ENCODE measurements at places on chromosomes 12 and 14.

DNA sequence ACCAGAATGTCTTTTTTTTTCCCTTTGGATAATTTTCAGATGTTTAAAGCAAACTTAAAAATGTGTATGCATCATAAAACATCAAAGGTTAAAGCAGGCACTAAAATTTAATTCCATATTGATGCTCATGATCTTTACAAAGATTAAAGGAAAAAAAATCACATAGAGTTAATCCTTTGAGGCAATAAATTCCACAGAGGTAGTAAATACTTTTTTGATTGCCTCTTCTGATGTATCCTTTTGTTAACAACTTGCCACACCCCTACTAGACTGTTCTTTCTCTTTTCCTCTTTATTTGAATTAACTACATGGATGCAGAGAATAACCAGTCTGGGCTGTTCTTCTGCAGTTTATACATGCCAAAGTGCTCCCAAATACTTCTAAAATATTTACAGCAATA, 45.2 kb upstream of the KCNJ8 start:
- no peak for DNase-seq

- no peak for DNase-seq
These were observed 37.2 kb upstream of the RBM19 start for GRCh38 chr12:114003286-114003685.

DNA sequence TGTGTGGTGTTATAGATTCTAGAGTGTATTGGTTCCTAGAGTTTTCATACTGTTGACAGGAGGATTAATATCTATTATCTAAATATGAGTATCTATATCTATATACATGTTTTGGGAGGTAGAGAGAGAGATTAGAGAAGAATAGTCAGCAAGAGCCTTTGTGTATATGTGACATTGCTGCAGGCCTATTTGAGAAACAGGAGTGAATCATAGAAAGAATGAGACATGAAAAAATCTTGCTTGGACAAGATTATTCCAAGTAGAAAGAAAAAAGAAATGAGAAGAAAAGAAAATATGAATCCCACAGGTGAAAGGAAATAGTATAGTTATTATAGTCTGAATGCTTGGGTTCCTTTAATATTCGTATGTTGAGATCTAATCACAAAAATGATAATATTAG, 720.4 kb downstream of the RERGL start:
- DNase-seq, result no peak

DNA sequence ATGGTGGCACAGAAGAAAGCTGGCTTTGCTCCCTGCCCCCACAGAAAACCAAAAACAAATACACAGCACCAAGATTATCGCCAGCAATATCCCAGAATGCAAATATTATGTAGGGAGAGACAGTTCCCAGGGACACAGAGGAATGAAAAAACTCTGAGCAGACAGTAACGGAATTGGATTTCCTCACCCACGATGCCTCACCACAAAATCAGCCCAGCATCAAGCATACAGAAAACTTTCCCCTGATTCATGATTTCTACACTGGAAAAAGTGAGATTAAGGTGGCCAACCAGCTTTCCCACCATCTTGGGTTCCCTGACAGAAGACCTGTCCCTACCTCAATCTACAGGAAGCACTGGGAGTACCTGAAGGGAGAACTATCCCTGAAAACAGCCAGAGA, 36.6 kb downstream of the PARP11 start:
- DNase-seq, result no peak

GRCh38 chr14:95683793-95684192, 2.4 kb upstream of the TCL1B start:
- peak; percentile 21 for DNase-seq

DNA sequence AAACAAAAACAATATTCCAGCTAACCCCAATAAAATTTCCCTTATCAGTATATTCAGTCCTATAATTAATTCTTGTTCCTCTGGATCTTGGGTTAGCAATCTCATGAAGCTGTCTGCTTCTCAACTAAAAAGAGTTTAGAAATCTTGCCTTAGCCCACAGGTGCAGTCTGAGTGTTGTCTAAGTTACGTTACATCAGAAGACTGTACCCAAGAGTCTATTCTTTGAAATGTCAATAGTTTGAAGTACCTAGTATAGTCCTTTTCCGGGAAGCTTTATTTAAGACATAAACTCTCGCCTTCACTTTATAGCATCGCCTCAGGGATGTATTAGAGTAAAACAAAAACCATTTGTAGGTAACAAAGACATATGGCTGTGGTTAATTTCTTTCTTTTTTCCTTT, 465.1 kb downstream of the FUT8 start:
- no peak for DNase-seq

DNA sequence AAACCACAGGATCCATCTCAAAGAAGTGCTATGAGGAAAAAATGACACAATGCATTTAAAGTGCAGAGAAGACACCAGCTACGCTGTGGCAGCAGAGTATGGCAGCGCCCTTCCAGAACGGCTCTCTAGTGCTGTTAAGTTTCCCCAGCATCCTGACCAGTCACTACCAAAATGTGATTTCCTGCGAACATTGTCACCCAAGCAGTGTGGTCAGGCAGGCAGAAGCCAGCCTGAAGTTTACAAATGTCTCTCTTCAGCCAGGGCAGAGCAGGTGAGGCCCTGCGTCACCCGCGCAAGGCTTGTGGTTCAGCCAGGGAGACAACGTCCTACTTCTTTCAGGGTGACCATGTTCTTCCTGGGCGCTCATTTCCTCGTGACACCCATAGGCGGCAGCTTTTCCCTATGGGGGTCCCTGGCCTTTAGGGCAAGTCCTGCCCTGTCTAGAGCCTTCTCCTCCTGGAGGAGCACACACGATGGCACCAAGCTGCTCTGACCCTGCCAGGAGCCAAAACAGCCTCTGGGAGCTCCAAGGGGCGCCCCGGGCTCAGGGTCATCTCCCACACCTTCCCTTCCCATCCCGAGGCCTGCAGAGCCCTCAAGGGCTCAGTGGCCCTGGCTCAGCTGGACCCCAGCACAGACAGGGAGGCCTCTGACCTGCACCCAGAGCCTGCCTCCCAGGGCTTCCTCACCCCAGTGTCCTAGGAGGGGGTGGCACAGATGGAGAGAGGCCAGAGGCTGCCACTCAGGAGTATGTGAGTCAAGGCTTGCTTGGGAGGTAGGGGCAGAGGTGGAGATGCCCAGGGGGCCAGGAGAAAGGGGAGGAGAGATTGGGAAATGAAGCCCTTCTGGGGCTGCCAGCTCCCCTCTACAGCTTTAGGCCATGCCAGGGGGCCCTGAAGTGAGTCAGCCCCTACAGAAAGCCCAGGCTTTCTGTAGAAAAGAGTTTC, 41.9 kb downstream of the PSMA6 start:
- DNase-seq, result peak; percentile 21

DNA sequence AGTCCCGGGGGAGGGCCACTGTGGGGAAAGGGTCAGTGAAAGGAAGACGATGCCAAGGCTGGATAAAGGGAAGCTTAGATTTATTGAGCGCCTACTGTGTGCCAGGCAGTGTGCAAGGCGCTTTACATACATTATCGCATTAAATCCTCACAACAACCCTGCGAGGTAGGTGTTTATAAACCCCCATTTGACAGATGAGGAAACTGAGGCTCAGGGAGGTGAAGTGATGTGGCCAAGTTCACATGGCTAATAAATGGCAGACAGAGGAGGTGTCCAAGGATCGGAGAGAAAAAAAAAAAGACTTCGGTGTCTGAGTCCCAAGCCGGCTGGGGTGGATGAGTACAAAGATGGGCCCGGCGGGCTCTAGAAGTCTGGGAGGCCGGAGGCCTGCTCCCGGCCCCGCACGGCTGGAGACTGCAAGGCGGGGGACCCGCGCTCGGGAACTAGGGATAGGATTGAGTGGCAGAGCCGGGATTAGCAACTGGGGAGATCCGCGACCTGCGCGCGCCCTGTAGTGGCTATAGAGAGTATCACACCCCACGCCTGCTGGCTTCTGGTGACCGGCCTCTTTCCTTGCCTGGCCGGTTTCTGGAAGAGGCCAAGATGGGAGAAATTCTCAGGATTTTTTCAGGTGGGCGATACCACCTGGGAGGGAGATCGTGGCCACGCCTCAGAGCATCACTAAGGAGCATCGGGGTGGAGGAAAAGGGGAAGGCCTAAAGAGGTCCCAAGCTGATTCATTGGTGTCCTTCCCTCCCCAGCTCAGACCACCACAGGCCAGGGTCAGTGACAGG, 3.9 kb downstream of the DDN start:
- no peak for DNase-seq

DNA sequence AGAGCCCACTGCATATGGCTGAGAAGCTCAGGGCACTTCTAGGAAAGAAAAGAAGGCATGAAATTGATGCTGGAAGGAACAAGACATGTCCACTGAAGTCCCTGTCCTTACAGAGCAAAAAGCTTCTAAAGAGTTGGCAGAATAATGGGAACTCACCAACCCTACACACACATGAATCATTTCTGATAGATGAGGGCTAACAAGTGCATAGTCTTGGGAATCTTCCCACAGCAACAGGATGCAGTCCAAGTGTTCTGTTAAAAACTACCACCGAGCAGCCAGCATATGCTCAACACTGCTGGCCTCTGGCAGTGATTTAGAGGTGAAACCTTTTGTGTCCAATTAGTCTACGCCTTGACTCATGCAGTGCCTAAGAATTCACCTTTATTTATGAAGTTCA, 44.8 kb downstream of the RHOJ start:
- no peak for DNase-seq

DNA sequence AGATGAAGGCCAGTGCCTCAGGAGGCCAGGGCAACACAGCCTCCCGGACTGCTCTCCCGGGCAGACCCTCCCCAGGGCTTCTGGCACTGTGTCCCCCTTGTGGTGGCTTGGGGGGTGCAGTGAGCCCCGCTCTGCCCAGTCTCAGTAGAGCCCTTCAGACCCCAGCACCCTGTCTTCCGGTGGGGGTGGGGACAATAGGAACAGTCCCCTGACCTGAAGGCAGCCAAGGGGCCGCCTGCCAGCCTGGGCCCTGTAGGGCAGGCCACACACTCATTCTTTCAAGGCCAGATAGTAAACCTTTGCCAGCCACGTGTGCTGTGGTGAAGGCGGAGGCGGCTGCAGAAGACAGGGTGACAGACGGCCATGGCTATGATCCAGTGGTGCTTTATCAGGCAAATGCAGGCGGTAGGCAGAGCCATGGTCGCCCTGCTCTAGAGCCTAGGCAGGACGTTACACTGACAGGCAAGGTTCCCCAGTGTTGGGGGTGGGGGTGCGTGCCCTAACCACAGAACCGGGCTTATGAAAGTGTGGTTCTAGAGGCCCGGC, 15.0 kb downstream of the ZFYVE21 start:
- no peak for DNase-seq

DNA sequence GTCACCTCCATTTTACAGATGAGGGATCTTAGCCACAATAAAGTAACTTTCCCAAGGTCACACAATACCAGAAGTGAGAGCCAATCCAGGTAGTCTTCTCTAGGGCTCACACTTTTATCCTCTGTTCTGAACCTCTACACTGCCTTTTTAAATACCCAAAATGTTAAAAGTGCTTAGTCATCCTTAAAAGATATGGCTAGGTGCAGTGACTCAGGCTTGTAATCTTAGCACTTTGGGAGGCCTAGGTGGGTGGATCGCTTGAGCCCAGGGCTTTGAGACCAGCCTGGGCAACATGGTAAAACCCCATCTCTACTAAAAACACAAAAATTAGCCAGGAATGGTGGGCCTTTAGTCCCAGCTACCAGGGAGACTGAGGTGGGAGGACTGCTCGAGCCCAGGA, 104.1 kb upstream of the PPP4R3A start:
- no peak for DNase-seq

GRCh38 chr12:88553941-88554658, 26.2 kb downstream of the KITLG start:
- no peak for DNase-seq

DNA sequence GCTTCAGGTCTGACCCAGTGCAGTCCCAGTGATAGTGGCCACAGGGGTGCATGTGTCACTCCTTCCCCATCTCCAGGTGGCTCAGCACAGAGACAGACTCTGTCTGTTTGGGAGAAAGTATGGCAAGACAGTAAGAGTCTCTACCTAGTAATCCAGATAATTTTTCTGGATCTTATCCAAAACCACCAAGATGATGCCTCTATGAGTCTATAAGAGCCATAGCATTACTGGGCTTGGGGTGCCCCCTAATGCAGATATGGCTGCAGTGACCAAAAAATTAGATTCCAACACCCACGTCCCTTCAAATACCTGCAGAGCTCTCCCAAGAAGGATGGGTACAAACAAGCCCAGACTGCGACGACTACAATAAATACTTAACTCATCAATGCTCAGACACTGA, 123.8 kb downstream of the GRIP1 start:
- no peak for DNase-seq

- DNase-seq, result no peak
These were observed 18.8 kb downstream of the GPR65 start for GRCh38 chr14:88023658-88024187.

GRCh38 chr12:125487336-125487735, 422.1 kb downstream of the AACS start:
- DNase-seq, result no peak

DNA sequence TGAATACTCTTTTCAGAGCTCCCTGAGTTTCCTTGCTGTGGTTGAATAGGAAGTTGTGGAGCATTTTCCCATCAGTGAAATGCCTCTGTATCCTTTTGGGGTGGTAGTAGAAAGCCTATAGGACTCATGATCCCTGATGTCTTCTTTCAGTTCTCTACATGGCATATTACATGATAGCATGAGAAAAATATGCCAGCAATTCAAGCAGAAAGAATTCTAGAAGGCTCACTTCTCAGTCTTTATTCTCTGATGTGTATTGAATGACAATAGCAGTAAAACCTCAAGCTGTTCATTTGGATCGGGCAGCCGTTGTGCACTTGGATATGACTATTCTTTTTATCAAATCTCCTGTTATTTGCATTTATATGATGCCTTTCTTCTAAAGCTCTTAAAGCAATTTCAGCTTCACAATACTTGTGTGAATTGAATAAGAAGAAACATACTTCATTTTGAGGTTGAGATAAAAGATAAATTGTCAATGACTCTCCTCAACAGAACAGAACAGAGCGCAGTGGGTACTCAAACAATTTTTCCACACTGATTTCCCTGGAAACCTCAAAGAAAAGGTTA, 251.5 kb upstream of the FBXO33 start:
- no peak for DNase-seq

DNA sequence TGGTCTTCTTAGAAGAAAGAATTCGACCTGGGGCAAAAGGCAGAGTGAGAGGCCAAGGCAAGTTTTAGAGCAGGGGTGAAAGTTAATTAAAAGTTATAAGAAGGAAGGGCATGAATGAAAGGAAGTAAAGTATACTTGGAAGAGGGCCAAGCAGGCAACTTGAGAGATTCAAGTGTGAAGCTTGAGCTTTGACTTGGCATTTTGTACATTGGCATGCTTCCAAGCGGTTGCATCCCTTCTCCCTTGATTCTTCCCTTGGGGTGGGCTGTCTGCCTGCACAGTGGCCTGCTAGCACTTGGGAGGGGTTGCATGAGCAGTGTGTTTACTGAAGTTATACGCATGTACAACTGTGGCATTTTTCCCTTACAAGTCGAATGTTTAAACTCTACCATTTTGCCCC, 74.8 kb upstream of the MGAT4C start:
- no peak for DNase-seq

DNA sequence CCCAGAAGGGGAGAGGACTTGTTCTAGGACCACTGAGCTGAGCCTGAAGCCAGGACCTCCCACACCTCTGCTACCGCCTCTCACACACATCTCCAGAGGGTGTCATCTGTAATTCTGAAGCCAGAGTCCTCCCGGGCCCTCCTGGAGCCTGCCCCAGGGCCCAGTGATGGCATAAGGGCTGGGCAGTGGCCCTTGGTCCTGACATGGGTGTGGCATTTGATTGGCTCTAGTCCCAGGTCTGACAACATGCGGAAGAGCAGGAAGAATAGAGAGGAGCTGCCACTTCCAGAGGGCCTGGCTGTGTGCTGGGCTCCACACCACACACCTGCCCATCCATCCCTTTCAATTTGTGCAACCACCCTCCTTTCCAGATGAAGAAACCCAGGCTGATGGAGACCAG, 144.3 kb upstream of the GSC start:
- no peak for DNase-seq

GRCh38 chr12:80314741-80315140, 129.3 kb upstream of the PTPRQ start:
- no peak for DNase-seq

Measured in stimulated activated CD4-positive, alpha-beta T cell treated with anti-CD3 and anti-CD28 coated beads, Interleukin-12 subunit alpha, Interleukin-12 subunit beta, amount 100 ng/mL, for 24 hours (primary cell).